Germinal center (tissue), 1 donor: ENCODE measurements at places on chromosomes 1 and 21.

DNA sequence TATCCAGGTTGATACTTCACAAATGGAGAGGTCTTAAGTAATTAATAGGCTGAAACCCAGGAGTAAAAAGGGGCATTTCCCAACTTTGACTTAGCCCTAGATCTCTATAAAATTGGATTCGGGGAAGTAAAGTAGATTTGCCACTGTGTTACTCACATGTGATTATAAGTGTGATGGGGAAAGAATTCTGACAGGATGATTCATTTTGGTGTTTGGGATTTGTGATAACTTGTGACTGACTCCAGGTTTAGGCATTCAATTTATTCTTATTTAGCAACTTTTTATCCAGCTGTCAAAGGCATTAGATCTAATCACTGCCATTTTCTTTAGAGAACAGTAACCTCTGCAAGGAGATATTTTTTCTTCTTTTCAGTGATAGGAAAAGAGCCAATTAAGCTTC is 175.5 kb downstream of the ASTN1 start:
- no peak for DNase-seq

DNA sequence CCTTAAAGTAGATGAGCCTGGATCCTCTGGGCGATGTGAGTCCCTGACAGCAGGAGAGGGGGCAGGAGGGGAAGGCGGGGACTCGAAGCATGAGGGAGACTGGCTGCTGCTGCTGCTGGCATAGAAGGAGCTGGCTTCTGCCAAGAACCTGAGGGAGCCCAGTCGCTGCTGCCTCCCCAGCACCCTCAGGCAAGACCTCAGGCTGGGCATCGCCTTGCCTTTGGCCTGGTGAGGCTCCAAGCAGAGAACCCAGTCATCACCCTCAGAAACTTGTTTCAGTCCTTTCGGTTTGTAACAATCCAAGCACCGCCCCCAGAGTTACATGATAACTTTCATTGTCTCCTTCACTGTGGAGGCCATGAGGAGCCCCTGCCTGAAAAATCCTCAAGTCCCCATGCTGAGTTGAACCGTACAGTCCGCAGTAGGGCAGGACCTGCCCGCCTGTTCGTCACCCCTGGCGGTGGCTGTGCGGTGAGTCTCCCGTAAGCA is 38.8 kb downstream of the POFUT2 start:
- DNase-seq = no peak

GRCh38 chr1:172883844-172884243 is 166.9 kb downstream of the TNFSF18 start:
- no peak for DNase-seq

GRCh38 chr1:221286399-221286798 is 407.2 kb downstream of the HLX start:
- DNase-seq = no peak

DNA sequence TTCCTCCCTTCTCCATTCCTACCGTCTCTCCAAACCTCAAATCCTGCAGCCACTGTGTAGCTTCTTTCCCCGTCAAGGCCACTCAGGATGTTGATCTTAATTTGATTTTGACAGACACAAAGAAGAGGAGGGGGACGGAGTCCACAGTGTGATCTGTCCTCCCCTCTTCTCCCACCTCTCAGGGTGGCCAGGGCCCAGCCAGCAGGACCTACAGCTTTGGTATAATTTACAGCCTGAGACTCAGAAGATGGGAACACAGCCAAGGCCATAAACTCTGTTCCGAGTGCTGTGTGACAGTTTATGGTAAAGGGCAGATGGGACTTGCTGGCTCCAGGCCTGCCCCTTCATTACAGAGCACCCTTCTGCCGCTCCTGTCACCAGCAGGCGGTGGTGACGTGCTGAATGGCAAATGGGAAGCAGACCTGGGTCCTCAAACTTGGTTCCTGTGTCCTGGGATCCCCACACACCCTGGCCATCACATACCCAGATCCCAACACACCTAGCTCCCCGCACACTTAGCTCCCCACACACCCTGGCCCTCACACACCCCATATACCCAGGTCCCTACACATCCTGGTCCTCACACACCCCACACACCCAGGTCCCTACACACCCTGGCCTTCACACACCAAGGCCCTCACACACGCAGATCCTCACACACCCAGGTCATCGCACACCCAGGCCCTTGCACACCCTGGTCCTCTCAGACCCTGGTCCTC is 71.6 kb downstream of the CD2 start:
- no peak for DNase-seq

DNA sequence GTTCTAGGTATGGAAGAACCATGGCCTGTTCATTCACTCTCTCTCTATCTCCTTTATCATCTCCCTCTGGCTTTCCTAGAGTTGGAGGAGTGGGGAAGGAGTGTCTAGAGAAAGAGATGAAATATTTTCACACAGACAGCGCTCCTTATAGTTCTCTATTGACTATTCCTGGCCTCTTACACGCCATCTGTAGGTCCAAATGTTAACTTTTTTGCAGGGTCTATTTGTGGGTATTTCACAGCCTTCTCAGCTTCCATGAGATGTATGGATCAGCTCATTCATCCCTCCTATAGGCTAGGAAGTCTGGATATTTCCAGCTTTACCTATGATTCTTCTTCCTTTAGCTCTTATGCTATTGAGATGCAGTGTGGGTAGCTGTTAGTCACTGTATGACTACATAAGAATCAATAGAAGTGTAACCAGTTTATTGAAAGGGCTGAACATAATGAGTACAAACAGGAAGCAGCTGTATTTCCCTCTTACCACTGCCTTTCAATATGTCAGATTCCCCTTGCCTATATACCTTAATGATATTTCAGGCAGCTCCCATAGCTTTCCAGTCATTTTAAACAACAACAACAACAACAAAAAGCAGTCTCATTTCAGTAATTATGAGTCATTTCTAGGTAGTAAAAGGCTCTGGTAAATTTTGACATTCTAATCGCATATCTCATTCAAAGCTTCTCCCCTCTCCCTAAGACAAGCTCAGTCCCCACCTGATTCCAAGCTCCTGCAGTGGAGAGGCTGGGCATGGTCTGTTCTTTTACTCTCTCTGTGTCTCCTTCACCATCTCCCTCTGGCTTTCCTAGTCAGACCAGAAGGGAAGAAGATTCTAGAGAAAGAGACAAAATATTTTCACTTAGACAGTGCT is 149.5 kb downstream of the TTLL7 start:
- no peak for DNase-seq

DNA sequence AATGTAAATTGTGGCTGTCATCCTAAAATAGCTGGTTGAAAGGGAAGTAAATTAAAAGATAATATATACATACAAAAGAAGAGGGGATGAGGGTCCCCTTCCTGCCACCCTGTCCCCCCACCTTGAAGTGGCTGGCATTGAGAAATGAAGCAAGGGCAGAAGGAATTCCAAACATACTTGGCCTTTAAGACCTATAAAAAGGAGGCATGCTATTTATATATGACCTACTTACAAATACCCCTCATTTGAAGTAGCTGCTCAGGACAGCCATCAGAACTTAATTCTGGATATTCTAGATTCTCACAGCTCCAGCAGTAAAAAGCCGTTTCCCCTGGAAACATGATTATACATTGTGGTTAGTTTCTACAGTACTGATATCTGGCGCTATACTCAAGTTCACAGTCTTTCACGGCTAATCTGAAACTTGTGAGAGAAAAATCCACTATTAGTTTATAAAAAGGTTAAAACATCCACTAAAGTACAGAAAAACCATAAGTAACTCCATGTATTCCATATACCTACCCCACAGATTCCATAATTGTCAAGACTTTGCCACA is 9.6 kb upstream of the MAP10 start:
- DNase-seq = no peak

- DNase-seq = no peak
These were observed 96.5 kb upstream of the CAMK1G start for GRCh38 chr1:209486861-209487593.

DNA sequence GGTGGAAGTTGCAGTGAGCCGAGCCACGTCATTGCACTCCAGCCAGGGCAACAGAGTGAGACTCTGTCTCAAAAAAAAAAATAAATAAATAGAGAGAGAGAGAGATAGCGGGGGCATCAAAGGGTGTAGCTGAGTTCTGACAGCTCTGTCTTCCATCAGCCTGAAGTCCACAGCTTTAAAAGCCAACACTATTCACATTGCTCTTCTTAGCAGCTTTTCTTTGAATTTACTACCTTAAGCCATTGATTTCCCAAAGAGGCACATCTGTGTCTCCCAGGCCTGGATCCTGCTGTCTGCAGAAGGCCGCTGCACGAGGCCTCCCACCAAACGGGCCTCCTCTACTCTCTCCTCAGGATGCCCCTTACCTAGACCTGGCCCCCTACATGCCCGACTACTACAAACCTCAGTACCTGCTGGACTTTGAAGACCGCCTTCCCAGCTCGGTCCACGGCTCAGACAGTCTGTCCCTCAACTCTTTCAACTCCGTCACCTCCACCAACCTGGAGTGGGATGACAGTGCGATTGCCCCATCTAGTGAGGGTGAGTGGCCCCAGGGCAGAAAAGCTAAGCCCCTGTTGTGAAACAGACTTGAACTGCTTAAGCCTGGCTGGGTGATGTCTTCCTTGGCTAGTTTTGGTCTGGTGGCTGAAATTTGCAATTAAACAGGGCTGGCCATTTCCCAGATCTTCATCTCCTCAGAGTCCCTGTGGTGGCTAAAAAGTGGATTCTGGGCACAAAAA is 16.5 kb upstream of the SLC25A34 start:
- DNase-seq = no peak

GRCh38 chr1:218250492-218250891 is 34.6 kb upstream of the RRP15 start:
- DNase-seq = no peak

DNA sequence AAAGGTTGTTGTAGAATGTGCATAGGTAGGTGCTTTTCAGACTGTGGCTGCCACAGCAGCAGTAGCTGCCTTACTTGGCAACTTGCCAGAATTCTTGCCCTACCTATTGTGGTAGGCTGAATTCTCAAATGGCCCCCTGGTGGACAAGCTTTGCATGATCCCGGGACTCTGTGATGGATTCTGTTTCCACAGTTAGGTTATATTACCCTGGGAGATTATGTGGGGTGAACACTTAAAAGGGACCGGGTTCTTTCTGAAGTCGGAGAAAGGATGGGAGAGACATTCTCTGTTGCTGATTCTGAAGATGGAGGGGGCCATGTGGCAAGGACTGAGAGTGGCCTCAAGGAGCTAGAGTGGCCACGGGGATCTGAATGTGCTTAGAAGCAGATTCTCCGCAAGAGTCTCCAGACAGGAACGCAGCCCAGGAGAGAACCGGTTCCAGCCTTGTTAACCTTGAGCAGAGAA is 32.1 kb upstream of the KCNE1 start:
- peak; percentile 53 for DNase-seq

DNA sequence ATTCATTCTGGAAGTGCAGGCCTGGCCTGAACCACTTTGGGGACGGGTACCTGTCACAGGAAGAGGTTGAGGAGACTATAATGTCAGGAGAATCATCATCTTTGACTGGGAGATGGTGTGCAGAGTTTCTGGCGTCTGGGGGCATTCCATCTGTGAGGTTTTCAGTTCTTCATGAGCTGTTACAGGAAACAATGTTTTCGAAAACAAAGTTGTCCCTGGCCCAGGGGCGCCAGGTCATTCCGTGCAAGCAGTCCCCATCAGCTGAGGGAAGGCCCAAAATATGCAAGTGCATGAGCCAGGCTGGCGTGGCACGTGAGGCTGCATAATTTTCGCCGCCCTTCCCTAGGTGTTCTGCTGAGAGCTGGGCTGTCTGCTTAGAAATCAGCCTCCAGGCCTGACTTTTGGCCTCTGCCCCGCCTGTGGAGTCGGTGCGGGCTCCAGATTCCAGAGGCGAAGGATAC is 68.4 kb upstream of the ATP5PO start:
- DNase-seq = no peak

GRCh38 chr1:205317311-205317917 is 4.1 kb downstream of the NUAK2 start:
- DNase-seq = no peak

DNA sequence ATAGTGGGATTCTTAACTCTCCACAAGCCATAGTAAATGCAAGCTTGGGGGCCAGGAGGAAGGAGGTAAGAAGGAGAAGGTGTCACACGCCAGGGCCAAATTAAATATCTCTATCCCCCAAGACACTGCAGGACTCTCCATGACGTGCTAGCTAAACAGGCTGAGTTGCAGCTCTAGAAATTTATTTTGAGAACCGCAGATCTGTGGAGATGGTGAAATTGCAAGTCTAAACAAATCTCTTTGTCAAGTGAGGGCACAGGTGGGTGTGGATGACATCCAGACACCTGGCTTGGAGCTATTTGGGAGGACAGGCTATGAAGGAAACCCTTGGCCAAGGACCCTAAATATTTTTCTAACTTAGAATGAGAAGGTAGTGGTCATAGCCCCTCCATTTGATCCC is 39.5 kb upstream of the USP1 start:
- DNase-seq = no peak

DNA sequence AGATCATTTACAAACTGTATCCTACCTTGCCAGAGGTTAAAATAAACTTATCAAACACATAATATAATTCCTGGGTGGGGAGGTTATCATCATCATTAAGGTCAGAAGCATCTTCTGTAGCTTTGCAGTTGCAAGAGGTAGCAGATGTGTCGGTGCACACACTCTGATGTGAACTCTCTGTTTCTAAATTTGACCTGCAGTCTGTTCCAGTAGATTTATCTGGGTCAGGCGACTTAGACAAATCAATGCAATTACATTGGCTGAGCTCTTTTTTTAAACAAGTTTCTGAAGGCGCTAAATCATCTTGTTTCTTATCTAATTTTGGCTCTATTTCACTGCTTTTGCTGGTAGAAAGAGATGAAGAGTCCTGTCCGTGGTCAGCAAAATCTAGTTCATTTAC is 70.4 kb downstream of the PRPF38A start:
- no peak for DNase-seq

DNA sequence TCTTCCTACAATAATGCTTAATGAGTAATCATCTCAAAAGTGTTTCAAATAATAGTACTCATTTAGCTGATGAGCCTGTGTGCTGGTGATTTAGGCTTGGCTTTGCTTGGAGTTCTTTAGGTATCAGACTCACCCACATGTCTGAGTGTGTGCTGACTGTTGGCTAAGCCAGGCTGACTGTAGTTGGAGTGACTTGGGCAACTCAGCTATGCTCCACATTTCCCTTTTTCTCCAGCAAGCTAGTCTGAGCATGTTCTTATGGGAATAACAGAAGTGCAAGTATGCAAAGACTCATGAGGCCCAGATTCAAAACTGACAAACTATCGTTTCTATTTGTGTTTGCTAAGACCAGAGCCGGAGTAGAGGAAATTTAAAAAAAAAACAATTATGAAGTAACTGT is 99.0 kb upstream of the ADGRL4 start:
- no peak for DNase-seq

DNA sequence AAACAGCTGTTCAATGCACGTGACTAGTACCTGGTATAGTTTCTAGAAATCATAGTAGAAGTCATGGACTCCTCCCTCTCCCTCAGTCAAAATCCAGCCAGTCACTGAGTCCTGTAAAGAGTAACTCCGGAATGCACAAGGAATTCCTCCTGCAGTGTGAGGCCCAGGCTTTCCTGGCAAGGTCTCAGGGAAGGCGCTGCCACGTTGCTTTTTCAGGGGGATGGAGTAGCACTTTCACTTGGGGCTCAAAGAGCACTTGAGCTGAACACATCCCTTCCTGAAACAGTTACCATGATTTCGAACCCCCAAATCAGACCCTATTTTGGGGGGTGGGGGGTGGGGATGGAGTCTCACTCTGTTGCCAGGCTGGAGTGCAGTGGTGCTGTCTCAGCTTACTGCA is 26.4 kb upstream of the LRRC8D start:
- DNase-seq = no peak
